NCI-H1105 treated with DMSO at 0.1 percent for 48 hours (cell line): ENCODE measurements at places on chromosomes 3 and 15.
A peak's percentile ranks its signal among the peaks of the same experiment; 100 is the strongest.

- DNase-seq = no peak
These were observed 1202.8 kb downstream of the ROBO2 start for GRCh38 chr3:78242724-78243123.

DNA sequence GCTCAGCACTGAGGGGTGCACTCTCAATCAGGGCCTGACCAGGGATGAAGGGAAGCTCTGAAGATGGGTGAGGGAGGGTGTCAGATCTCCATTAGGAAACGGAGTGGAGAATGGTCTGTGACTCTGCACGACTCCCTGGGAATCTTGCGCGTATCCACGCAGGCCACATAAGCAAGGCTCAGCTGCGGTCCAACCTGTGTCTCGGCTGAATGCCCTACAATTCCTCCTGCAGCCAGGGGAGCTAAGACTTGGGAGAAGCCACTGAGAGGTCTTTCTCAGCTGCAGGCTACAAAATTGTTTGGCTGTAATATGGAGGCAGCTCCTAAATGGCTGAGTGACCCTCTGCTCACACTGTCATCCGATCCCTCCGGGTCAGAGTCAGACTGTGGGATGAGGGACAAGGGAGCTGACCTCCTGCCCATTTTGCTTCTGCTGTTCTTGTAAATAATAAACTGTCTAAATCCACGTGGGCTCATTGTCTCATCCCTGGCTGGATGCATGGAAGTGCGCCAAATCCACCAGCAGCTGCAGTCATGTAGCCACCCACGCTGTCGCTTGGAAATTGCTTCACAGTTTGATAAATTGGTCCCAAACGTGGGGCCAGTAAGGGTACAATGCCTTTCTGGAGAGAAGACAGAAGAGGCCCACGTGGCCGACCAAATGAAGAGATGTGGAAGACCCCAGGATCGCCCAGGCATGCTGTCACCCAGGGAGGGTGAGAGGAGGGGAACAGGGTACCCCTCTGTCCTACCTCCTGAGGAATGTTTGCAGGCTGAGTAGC, 30.5 kb downstream of the ALS2CL start:
- peak; percentile 6 for DNase-seq

- DNase-seq = no peak
These were observed 293.9 kb upstream of the RBMS3 start for GRCh38 chr3:28986922-28987321.

DNA sequence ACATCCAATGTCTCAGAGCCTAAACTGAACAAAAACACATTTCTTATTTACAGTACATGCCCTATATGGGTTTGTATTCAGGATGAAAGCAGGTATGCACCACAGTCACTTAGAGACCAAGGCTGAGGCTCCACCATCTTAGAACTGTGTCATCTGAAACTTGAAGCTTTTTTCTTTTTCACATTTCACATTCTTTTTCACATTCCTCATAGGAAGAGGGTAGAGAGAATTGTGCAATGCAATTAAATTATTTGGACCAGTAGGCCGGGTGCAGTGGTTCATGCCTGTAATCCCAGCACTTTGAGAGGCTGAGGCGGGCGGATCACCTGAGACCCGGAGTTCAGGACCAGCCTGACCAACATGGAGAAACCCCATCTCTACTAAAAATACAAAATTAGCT, 591.0 kb downstream of the MECOM start:
- no peak for DNase-seq

DNA sequence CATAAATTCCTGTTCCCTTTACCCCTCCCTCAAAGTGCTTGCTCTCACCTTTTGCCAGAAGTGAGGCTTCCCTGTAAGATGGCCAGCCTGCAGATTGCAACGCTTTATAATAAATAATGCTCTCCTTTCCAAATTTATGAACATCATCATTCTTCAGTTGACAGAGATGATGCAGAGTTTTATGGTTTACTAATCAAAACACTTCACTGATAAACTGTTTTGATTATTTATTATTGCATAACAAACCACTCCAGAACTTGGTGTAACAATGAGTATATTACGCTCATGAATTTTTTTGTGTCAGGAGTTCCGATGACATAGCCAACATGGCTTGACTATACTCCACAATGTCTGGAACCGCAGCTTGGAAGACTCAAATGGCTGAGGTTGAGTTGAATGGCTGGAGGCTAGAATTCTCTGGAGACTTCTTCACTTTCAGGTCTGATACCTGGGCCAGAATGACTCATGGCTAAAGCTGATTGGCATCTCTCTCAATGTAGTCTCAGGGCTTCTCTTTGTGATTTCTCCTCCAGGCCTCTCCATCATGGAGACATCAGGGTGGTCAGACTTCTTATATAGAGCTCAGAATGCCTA, 27.3 kb upstream of the TGFBR2 start:
- DNase-seq = no peak

GRCh38 chr3:5784690-5785089, 597.2 kb downstream of the EDEM1 start:
- peak; percentile 74 for DNase-seq

GRCh38 chr15:70269991-70270751, 172.5 kb upstream of the TLE3 start:
- peak; percentile 23 for DNase-seq

GRCh38 chr3:17027318-17027717, 142.6 kb downstream of the PLCL2 start:
- no peak for DNase-seq

DNA sequence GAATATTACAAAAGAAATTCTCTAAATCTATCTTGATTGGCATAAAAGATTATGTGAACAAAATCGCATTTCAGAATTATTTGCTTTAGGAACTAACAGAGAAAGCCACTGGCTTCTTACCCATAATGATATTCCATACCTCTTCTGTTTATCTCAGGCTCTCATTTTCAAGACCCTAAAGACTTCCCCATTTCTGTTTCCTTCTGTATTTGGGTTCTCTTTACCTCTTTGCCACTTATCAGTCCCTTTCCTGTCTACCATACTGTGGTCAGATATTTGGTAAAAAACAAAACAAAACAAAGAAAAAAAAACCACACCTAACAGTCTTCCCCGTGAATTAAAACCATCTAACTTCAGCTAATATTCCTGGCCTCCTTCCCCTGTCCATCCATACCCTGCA, 108.5 kb downstream of the LRRC28 start:
- DNase-seq = no peak

GRCh38 chr3:102307442-102307841, 127.4 kb upstream of the ZPLD1 start:
- no peak for DNase-seq

DNA sequence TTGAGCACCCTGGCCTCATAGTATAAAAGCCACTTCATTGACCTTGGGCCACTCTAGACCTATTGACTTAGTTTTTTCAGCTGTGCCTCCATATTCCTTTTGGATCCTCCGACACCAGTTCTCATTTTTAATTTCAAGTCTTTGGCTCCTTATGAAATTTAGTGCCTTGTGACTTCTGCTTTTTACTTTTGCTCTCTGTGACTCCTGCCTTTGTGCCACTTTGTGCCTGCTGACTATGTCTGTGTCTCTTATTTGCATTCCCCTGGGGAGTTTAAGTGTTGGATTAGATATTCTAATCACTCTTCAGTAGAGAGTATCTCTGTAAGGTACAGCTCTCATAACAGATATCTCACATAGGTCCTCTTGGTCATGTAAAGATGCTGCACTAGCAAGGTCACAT, 39.6 kb upstream of the GPR149 start:
- DNase-seq = no peak

- no peak for DNase-seq
These were observed 572.0 kb upstream of the TGFBR2 start for GRCh38 chr3:30034246-30034991.

DNA sequence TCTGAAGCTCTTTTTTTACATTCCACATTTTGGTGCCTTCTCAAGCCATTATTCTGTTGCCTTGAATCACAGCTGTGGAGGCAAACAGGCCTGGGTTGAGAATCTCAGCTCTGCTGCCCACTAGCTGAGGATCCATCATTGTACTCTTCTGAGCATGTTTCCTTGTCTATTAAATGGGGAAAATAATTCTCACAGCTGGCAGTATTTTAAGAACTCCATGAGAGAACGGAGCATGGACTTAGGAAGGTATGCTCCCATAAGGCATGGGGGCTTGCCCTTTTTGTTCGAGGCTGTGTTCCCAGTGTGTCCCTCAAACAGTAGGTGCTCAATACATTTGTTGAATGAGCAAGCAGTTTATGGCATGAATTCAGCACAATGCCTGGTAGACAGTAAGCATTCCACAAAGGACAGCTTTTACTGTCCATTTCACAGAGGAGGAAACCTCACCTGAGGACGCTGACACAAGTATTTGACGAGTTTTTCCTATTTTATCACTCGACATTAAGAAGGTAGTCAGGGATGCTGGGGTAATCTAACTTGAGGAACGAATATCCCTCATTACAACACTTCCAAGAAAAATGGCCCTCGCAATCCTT, 2.1 kb upstream of the PTPRG start:
- no peak for DNase-seq

DNA sequence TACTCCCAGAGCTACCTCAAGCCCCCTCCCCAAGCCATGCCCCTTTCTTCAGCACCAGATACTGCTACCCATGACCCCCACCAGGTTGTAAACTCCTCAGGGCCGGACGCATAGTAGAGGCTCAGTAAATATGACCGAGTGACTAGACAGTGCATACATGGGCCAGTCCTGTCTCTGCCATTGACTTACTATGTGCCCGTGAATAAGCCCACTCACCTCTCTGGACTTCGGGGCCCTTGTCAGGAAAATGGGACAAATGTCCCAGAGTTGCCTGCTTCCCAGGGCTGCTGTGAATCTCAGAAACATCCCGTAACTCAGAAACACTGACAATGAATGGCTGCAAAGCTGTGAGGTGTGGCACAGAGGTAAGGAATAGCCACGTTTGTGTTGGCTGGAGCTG, 48.2 kb upstream of the FGD5 start:
- no peak for DNase-seq

GRCh38 chr3:4359805-4360502, 56.8 kb downstream of the SETMAR start:
- DNase-seq = no peak

DNA sequence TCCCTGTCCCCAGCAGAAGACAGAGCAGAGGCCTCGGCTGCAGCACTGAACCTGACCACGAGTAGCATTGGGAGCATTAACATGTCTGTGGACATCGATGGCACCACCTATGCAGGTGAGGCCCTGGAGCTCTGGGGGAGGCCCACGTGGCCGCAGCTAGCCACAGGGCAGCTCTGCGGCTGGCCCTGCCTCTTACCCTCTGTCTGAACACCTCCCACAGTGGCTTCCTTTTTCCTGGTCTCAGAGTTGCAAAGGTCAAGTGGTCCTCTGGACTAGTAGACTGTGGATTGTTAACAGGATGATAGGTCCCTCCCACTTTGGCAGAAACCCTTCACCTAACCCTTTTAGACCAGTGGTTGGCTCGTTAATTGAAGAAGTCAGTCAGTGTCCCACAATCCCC, 22.5 kb upstream of the CLK3 start:
- no peak for DNase-seq

DNA sequence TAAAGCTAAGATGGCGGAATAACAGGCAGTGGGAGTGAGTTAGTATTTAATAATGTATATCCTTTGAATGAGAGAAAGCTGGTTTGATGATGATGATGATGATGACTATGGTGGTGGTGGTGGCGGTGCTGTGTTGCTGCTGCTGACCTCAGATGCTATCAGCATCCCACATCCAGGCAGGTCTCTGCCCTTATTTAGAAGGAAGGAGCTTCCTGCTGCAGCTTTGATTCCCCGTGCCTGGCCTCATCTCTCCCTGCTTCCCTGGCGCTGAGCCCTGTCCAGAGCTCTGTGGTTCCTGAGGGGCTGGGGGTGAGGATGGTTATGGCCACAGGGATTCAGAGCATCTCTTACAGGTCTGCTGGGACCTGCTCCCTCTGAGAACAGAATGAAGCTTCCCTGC, 73.1 kb downstream of the RAB11A start:
- no peak for DNase-seq

DNA sequence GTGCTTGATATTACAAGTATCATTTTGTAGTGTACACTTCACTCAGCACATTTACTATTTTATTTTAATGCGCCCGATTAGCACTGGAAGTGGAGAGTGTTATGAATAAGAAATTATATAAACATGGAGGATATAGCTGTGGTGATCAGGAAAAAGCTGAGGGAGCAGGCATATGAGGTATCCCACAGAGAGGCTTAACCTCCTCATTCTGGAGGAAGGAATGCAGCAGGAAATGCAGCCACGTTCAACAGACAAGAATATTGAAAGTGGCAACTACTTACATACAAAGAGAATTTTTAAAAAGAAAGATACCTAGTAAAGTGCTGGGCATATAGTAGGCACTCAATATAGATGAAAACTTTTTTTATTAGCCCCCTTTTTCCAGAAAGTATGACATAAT, 166.0 kb upstream of the SATB1 start:
- DNase-seq = no peak

DNA sequence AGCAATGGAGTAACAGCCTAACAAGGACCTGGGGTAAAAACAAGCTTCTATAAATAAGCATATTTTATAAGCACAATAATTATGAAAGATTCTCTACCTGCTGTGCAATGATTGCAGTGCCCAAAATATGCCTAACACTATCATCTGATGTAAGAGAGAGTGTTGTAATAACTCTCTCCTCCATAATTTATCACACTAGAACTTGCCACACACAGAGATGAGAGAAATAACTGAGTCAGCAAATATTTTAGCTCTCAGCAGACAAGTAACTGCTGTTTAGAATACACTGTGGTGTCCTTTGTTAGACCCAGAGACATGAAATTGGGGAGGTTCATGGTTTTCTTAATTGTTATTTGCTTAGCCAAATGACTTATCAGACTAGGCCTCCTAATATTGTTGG, 105.3 kb upstream of the ACP3 start:
- DNase-seq = no peak

DNA sequence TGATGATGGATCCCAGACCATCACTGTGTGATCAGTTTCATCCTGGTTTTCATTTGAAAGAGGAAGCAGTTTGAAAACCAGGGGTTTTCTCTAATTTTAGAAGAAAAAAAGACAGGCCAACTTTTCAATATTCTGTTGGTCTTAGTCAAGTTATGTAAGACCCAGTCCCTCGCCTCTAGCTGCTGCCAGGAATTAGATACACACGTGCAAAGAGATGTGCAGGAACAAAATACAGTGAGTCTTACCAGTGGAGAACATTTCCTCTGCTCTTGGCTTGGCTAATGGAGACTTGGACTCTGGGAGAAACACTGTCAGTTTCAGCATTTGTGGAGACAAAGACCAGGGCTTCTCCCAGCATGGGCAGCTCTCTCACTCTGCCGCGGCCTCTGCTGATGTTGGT, 214.9 kb upstream of the C2CD4B start:
- no peak for DNase-seq

- DNase-seq = no peak
These were observed 465 bp downstream of the RUVBL1 start for GRCh38 chr3:128123156-128123537.

GRCh38 chr15:26941489-26941888, 29.5 kb upstream of the GABRG3 start:
- DNase-seq = no peak
